Stimulated activated CD4-positive, alpha-beta T cell treated with anti-CD3 and anti-CD28 coated beads, Interleukin-1b, Interleukin-23, amount 100 ng/mL, for 24 hours (primary cell): ENCODE measurements at places on chromosomes 5 and 9.

DNA sequence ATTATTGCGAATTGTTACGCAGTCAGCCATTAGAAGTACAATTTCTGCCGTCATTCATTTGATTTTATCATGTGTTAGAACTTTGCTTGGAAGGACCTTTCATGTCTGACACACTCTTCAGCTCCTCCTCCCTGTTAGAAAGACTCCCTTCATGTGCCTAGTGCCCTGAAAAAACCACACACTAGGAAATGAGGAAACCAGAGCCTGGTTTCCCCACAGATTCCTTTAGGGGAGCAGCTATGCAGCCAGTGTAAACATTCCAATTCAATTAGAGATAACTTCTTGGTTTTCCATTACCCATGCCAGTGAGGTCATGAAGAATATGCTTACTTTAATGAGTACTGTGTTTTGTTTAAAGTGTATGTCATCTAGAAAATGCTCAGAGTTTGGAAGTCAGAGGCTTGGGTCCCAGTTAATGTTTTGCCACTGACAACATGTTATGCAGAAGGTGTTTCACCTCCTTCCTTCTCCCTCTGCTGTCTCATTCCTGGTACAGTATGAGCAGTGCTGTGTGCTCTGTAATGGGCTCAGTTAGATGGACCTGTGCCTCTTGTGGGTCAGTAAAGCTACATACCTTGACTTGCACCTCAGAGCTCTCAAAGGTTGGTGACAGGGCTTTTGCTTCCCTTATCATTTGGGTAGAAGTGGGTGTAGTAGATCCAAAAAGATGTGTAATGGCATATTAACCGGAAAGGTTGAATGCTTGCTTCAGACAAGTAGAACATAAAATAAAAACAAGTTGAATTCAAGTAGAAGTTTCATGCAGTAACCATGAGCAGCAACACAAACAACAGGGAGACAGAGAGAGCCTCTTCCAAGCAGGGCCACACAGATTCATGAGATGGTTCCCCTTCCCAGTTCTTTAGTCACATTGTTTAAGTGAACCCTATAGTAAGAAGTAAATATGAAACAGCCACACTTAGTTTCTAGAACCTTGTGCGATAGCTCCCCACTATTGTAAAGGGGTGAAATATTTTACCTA lies 52.6 kb upstream of the TNFAIP8 start:
- DNase-seq: no peak

DNA sequence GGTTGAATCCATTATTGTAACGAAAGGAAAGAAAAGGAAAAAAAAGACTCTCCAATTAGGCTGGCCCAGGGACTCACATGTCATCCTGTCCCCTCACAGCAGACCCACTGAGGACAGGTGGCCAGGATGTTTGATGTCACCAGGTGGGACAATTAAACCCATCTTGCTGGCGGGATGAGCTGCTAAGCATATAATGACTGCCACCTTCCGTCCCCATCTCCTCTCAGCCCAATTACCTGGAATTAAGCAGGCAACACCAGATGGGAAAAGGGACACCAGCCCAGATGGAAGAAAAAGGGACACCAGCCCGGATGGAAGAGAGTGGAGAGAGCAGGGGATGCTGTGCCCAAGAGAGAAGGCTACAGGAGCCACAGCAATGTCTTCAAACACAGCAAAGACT lies 116.6 kb upstream of the SARDH start:
- no peak for DNase-seq

DNA sequence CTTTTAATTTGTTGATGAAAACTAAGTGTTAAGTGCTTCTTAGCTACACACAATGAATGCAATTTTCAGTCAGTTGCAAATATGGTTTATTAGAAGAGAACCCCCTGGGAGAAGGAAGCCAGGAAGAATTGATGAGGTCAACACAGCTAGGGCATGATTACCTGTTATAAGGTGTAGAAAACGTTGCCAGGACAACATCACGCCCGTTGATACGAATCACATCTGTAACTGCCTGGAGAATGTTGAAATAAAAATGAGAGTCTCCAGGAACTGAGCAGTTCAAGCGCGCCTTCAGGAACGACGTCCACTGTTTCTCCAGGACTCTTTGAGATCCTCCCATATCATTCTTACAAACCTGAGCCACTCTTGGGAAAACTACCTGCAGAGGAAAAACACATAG lies 88.0 kb downstream of the SEMA6A start:
- no peak for DNase-seq

DNA sequence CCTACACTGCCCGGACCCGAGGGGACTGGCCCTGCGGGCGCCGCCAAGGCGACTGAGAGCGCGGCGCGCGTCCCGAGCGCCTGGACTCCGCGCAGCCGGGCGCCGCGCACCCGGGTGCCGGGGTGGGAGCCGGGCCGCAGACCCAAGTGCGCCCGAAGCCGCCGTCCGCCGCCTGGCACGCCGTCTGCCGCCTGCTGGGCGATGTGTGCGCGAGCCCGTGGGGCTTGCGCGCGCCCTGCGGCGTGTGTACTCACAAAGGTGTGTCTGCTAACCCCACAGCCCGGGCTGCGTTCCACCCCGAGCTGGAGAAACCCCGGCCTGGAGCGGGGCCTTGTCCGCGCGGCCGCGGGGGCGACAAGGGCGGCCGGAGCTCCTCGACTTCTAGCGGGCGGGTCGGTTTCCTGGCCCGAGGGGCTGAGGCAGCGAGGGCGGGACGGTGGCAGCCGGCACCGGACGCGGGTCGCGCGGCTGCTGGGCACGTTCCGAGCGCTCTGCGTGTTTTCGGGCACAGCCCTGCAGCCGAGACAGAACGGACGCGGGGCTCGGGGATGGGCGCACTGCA lies 1.1 kb upstream of the ZSWIM6 start:
- no peak for DNase-seq

DNA sequence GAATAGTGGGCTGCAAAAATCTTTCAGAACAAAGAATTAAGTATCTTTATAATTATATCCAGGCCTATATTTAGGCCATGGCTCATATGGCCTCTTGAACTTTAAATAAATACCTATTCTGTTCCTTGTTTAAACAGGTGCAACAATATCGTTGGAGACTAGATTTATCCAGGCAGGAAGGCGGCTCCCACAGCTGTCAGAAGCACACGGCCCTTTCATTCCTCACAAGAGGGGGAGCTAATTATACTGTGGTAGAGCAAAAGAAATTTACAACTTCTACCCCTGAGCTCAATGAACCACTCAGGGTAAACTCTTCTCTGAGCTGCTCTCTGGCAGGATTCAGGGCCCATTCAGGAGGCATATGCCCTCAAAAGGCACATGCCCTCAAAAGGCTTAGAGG lies 31.3 kb downstream of the TMEM174 start:
- no peak for DNase-seq

GRCh38 chr5:40480392-40480791 lies 199.3 kb upstream of the PTGER4 start:
- no peak for DNase-seq

DNA sequence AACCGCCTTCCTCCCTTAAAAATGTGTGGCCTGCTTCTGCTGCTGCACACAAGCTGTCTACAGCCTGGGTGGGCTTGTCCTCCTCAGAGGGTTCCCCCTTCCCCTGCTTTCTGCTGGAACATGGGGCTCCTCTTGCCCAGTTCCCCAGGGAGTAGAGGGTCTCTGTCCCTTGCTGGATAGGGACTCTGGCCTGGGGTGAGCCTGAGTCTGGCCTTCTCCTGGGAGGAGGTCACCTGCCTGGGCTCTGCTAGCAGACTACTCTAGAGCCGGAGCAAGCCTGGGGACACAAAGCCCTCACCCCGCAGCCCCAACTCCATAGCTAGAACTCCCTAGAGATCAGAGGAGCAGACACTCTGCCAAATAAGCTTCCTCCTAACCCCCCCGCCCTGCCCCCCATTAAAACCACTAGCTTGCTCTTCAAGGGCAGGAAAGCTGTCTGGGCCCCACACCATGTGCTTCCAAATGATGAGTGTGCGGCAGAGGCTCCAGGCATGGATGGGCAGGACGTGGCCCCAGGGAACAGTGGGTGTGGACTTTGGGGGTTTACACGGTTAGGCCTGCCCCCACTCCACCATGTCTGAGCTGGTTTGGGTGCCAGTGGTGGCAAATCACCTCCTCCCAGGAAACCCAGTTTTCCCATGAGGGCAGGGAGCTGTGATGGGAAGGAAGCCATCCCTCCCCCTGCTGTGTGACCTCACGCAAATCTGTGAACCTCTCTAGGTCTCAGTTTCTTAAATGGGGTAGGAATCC lies 10.0 kb downstream of the TCF7 start:
- no peak for DNase-seq

GRCh38 chr5:17190242-17190778 lies 27.1 kb upstream of the BASP1 start:
- DNase-seq: no peak

GRCh38 chr5:163338-163620 lies 28.0 kb upstream of the LRRC14B start:
- DNase-seq: no peak

DNA sequence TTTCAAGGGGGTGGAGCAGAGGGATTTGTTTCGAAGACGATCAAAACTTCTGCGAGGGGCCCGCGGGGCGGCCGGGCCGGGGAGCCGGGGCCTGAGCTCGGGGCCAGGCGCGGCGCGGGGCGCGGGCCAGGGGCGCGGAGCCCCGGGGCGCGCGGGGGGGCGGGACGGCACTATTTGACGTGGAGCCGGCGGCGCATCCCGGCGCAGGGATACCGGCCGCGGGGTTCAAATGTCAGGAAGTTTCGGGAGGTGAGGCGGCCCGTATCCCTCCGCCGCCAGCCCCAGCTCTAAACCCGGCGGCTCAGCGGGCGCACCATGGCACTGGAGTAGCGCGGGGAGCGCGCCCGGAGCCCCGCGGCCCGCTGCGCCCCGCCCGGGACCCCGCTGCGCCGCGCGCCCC lies at the start of gene LMX1B:
TSS of gene LMX1B (plus strand) at position 278 of the 400 bp plus-strand sequence. CDS start 522 bp downstream, outside the sequence.
- DNase-seq: no peak

- DNase-seq: no peak
Observed at GRCh38 chr5:54159153-54159892, 151.1 kb downstream of the ARL15 start.

DNA sequence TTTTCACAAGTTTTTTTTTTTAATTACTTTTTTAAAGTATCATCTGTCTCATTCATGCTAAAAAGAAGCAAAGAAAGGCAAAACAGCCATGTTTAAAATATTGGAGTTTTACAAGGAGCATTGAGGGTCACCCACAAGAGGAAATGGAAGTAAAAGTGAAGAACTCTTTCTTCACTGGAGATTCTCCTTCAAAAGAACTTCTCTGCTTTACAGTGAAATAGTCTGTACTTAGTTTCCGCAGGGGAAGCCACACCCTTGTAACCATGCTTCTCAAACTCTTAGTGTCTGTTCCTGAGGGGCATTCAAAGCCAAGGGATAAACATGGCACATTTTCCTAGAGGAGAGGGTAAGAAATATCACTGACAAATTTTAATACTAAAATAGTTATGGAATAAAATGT lies 8.6 kb downstream of the C9orf72 start:
- DNase-seq: no peak

- no peak for DNase-seq
Observed at GRCh38 chr9:4741365-4742089, 525 bp upstream of the AK3 start.

- DNase-seq: no peak
Observed at GRCh38 chr9:122320413-122320881, 50.4 kb upstream of the PTGS1 start.

GRCh38 chr5:109656829-109657228 lies 32.9 kb upstream of the MAN2A1 start:
- DNase-seq: no peak

- DNase-seq: no peak
Observed at GRCh38 chr5:81838307-81838906, 87.5 kb upstream of the SSBP2 start.

GRCh38 chr9:100992632-100993031 lies 35.9 kb upstream of the PLPPR1 start:
- no peak for DNase-seq

GRCh38 chr9:109950710-109951443 lies 170.9 kb downstream of the PALM2AKAP2 start:
- no peak for DNase-seq

GRCh38 chr5:128949847-128950546 lies 15.3 kb upstream of the SLC27A6 start:
- no peak for DNase-seq

DNA sequence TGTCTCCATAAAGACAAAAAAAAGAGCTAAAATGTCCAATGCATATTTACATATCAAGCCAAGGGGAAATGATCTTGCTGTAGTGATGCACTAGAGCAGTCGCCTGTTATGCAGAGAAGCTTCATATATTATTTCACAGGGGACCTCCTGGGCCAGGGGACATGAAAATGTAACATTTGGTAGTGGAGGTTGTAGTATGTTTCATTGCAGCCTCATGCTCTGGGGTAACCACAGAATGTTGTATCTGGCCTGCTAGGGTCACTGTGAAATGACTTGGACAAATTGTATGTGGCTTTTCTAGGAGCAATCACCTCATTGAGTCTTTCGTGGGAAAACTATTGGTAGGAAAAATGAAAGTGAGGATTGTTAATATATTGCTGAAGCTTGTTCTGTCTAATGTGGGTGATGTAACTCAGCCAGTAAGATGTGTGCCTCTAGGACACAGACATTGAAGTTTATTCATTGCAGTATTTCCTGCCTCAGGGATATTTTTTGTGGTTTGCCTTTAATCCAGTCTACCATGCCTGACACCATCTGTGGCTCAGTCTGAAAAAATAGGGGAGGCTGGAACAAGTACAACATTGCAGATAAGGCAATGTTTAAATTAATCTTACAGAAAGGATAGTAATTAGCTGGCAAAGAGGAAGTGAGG lies 430.8 kb upstream of the TNC start:
- DNase-seq: no peak

- DNase-seq: no peak
Observed at GRCh38 chr5:137611011-137611580, 112.0 kb upstream of the SPOCK1 start.

- DNase-seq: no peak
Observed at GRCh38 chr9:5580650-5581049, 48.3 kb upstream of the RIC1 start.

DNA sequence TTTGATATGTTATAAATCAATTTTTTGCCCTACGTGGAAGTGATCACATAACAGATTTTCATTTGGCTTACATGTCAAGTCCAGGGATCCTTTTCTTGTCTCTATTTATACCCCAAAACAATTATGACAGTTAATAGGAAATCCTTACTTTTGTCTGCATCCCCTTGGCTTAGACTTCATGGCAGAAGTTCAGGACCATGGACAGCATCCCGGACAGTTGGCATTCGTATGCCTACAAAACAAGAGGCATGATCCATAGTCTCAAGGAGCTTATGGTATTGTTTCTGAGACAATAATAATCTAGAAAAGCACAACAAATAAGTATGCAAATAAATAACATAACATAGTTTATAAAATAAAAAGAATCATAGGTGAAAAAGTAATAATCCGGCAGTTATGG lies 214.3 kb upstream of the GRIA1 start:
- no peak for DNase-seq

DNA sequence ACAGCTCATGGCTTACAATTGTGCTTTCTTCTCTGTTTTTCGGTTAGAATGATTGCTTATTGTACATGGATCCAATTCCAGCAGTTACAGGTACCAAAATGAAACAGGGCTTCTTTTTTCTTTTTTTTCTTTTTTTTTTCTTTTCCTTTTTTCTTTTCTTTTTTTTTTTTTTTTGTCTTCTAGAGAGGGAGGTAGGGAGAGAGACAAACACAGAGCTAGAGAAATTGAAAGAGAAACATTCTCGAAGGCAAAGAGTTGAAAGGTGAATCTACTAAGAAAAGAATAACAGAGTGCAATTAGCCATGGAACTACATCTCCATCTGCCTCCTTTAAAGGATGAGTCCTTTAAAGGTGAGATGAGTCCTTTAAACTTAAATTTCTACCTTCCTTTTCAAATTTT lies 1.0 kb upstream of the EDIL3 start:
- no peak for DNase-seq
